ENCODE measurements at places on chromosomes 5 and 9.

GRCh38 chr9:3969590-3970260 is 330.1 kb downstream of the GLIS3 start:
- no peak for DNase-seq

DNA sequence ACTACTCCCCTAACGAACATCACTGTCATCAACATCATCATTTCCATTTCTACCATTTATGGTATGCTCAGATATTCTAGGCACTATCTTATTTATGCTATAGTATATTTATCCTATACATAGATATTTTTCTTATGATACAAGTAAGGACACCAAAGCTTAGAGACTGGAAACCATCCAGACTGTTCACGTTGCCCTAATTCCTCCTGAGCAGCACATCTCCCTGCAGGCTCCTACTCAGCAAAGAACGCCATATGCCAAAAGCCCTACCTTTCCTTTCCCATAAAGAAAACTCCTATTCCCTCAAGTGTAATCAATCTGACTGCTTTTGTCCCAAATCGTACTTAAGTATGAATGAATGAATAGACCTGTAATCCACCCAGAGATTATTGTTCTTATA is 247.0 kb downstream of the PRELID2 start:
- no peak for DNase-seq

- no peak for DNase-seq
Measured at GRCh38 chr5:68318955-68319705, 103.6 kb downstream of the PIK3R1 start.

DNA sequence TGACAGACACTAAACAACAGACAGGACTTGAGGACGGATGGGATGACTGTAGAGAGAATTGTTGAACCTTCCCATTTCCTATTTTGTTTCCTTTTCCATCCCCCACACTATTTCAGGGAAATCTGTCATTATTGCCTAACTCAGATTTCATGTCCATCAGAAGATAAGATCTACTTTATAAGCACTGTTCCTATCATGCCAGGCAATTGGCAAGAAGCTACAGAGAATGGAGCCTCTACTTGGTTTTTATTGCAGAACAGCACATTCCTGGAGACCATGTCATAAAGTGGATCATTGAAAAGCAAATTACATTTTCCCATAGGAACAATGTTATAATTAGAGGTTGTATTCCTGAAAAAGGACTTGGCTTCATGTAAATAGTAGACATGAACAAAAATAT is 173.7 kb upstream of the KIF2A start:
- no peak for DNase-seq

DNA sequence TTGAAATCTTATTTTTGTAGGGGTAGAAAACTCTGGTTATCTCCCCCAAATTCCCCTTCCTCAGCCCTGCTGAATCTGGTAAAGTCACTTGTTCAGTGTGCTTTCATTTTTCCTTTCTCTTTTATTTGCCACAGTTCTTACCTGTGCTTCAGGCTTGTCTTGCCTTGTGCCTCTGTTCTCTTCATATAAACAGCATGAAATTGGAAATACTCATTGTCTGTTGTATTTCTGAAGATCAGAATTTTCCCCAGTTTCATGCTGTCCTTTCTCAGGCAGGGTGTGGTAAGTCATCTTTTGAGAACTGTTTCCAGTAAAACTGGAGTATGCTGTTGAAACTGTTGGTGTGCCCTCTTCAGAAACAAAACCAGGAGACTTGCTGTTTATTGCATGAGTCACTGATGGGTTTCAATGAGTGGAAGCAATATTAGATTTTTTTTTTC is 7.0 kb downstream of the PAM start:
- no peak for DNase-seq

DNA sequence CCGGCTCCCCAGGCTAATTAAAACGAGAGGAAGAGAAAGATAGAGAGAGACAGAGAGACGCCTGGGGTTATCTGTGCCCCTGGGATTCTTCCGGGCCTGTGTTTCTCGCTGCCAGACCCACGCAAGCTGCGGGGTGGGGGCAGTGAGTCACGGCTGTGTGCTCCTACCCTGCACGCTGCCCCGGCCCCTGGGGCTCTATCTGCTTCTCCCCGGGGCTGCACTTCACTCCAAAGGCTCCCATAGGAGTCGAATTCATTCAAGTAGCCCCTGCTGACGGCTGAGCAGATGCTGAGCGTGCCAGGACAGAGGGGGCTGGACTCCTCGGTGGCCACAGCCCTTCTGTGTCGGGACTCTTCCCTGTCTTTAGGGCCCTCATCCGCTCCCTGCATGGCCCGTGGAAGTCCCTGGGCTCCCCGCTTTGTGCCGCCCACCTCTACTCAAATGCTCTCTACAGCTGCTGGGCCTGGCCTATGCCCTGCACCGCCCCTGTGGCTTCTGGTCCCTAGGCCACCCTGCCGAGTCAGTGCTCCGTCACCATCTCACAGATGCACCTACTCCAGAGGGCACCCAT is 22.8 kb downstream of the SARDH start:
- no peak for DNase-seq

GRCh38 chr5:169719360-169720314 is 82.6 kb downstream of the DOCK2 start:
- no peak for DNase-seq

DNA sequence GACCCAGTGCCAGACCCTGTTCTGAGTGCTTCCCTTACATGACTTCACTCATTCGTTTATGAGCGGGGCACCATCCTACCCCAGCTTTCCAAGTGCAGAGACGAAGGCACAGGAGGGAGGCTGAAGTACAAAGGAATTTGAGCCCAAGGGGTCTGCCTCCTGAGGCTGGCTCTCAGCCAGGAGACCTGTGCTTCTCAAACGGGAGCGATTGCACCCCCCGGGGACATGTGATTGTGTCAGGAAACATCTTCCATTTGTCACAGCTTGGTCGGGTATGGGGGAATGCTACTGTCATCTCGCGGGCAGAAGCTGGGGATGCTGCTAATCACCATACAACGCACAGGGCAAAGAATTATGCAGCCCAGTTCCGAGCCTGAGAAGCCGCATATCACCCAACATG is 23.9 kb downstream of the ADCY2 start:
- no peak for DNase-seq

- DNase-seq, result no peak
Measured at GRCh38 chr5:32299059-32299677, 13.6 kb downstream of the MTMR12 start.

DNA sequence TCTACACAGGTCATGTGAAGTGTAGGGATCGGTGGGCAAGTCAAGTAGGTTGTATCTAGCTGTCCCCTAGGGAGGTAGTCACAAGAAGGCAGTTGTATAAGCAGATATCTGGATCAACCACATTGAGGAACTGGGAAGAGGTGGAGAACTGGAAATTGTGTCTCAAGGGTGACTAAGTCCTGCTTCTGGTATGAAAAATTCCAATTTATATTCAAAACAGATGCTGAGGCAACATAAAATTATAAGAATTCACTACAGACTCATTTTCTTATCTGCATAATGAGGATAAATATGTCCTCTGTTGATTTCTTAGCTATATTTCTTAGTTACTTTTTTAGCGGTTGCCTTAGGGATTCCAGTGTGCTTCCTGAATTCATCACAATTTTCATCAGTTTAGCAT is 46.8 kb downstream of the GALNT12 start:
- no peak for DNase-seq

GRCh38 chr5:152514827-152515397 is 109.8 kb upstream of the NMUR2 start:
- peak; percentile 48 for DNase-seq

GRCh38 chr5:72182686-72183085 is 75.4 kb downstream of the MAP1B start:
- no peak for DNase-seq

DNA sequence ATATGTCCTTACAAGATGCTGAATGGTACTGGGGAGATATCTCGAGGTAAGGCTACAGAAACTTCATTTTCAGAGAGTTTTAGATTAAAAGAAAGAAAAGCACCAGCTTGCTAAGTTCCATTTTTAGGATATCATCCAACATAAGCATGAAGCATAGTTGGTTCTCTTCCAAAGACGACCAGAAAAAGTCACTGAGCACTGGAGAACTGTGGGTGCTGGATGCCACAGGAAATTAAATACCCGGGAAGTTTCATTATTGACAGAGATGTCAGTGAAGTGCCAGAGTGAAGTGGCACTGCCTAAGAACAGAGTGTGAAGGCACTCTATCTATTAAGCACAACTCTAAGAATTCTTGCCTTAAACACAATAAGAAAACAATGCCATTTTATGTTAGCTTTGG is 76.8 kb downstream of the PIK3R1 start:
- DNase-seq, result no peak

DNA sequence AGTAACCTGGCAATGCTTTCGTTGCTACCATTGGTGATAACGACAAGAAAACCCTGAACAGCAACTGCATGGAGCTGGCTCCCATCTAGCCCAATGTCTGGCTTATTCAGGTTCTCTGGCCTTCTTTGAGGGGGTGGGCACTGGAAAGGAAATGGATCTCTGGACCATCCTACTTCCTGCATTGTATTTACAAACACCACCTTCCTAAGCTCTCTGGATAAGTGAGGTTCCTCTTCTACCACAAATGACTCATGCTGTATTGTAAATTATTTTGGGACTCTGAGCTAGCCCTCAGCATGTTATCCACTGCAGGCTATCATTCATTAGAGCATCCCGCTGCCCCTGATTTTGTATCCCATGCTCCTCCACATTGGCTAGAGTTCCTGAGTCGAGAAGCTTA is 136.9 kb upstream of the KLF9 start:
- DNase-seq, result peak; percentile 45

- DNase-seq, result no peak
Measured at GRCh38 chr5:144548936-144549335, 378.3 kb downstream of the KCTD16 start.

GRCh38 chr5:140060816-140061215 is 17.7 kb upstream of the NRG2 start:
- no peak for DNase-seq

DNA sequence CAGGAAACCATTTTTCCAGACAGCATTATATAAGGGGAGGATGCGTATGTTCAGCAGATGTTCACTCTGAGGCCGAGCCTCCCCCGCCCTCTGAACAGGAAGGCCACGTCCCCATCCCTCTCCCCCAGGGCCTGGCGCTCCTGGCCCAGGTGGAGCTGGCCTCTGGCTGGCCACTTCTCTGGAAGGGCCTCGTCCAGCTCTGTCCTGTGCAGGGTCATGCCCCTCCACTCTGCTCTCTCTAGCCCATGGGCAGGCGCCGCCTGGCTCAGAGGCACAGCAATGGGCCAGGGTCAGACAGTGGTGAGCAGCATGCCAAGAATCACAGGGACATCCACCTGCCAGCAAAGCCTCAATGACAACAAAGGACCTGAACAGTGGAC is 34.2 kb downstream of the ADAMTS2 start:
- DNase-seq, result peak; percentile 25

DNA sequence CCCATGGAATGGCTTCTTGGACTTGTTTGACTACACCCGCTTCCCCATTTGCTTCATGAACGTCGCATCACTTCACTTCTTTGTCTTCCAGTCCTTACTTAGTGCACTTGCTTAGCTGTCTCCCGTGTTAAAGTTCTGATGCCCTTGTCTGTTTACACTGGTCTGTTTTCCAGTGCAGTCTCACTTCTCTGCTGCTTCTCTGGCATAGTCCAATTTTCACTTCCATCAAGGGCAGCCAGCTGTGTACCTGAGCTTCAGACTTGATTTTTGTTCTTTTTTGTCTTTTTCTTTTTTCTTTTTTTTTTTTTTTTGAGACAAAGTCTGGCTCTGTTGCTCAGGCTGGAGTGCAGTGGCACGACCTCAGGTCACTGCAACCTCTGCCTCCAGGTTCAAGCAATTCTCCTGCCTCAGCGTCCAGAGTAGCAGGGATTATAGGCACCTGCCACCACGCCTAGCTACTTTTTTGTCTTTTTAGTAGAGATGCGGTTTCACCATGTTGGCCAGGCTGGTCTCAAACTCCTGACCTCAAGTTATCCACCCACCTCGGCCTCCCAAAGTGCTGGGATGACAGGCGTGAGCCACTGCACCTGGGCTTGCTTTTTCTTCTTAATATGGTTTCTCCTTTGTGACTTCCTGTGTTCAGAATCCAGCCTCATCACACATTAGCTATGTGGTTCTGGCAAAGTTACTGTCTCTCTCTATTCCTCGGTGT is 75.4 kb downstream of the LRRC70 start:
- no peak for DNase-seq

DNA sequence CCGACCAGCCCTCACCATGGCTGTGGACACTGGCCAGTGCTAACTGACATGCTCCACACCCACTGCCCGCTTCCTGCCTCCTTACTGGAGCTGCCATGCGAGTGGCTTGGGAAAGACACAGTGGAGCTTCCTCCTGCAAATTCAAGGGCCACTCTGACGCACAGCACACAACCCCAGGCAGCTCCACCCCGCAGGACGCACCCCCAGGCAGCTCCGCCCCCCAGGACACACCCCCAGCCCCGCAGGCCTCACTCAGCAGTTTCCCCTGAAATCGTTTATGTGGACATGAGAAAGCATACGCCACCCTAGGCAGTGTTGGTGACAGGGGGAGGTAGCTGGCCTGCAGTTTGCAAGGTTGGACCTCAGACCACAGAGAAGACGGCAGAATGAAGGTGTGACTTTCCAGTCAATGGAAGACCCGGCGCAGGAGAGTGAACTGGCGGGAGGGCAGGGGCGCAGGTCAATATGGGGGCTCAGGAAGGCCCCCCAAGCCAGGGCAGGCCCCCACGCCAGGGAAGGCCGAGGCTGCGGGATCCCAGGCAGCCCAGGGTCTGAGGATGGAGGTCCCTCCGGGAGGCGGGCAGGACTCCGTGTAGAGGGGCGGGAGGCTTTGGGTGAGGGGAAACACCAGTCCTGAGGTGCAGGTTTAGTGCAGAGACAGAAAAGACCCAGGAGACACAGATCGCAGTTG is 21.6 kb downstream of the LPCAT1 start:
- peak; percentile 24 for DNase-seq

DNA sequence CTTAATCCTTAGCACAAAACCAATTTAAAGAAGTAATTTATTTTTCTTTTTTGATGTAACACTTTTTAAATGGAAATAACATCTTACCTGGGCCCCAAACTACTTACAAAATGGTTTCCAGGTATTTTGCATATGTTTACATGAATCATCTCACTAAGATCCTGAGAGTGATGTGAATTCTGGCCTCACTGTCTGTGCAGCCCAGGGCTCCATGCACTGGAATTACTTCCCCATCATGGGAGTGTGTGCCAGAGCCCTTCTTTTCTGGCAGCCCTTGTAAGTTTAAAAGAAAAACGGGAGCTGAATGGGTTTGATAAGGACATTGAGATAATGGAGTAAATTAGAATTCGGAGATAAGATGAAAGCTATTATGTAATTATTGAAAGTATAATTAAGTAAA is 12.2 kb upstream of the F2R start:
- DNase-seq, result no peak

GRCh38 chr5:74107899-74108298 is 481.9 kb downstream of the ARHGEF28 start:
- DNase-seq, result no peak

DNA sequence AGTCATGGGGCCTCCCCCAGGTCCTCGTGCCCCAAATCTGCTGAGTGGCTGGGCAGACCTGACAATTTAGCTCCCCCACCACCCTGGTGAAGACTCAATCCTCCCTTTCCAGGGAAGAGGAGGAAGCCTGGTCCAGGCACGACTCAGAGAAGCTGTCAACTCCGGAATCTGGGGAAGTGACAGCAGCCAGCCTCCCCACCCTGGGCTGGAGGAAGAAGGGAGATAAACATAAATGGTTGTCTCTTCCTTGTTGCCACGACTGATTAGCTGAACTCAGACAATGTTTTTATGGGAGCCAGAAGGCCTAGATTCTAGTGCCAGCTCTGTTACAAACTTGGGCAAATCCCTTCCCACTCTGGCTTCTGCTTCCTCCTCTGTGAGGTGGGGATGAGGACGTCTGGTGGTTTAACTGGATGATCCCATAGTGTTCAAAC is 15.4 kb downstream of the CCDC69 start:
- peak; percentile 21 for DNase-seq

GRCh38 chr5:81757404-81757803 is 6.5 kb upstream of the SSBP2 start:
- DNase-seq, result no peak
